ENCODE measurements at places on chromosomes 11 and 22.
A peak's percentile ranks its signal among the peaks of the same experiment; 100 is the strongest.

- no peak for DNase-seq
These were observed 103.6 kb downstream of the TRIM29 start for GRCh38 chr11:120034176-120034875.

- no peak for DNase-seq
These were observed 28.1 kb upstream of the PHF21A start for GRCh38 chr11:46149342-46149741.

DNA sequence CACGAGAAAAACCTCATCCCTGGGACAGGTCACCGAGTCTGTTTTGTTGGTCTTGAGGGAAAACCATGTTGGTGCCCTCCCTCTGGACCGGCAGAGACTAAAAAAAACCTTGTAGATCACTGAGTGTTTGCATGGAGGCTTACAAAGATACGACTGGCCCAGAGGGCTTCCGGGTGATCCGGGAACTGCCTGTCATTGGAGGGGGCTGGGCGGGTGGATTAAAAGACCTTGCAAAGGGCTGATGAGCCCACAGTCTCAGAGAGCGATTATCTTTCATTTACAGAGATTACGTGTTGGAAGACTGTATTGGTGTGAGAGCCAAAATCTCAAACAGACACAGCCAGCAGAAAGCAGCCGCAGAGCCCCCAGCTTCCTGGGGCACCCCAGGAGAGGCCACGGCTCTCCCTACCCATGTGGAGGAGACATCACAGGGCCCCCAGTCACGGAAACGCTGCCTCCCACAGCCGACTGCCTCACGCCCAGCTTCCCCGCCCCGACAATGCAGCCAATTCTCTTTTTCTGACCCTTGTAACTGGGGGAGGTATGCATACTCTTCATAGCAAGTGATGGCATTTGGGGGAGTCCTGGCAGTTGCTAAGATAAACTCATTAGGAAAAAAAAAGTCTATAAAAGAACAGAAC lies 426.4 kb downstream of the CTTN start:
- DNase-seq = no peak

DNA sequence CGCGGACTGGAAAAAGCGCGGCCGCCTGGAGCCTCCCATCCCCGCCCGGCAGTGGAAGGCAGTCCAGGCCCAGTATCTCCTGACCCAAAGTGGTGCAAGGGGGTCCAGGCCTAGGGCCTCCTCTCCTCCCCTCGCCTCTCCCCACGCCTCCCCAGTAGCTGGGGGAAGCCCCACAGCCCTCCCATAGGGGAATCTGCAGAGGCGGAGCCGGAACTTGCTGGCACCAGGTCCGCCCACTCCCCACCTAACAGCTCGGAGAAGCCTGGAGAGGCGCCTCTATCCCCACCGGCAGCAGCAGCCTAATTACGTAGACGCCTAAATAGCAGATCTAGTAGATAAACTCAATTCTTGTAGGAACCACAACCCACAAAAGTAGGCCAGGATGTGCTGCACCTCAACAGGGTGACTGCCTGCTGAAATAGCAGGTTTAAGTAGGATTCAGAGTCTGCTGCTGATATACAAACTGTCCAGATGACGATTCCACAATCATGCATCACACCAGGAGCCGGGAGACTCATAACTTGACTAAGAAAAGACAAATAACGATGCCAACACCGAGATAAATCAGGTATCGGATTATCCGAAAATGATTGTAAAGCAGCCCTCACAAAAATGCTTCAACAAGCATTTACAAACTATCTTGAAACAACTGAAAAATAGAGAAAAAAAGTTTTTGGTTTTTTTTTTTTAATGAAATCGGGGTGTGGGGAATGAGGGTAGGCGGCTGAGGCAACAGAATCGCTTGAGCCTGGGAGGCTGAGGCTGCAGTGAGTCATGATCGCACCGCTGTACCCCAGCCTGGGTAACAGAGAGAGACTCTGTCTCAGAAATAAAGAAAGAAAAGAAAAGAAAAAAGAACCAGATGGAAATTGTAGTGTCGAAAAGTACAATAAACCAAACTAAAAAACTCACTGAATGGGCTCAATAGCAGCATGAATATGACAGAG lies 11.4 kb upstream of the BRD1 start:
- DNase-seq = peak; percentile 84

GRCh38 chr11:105377870-105378269 lies 232.0 kb upstream of the GRIA4 start:
- DNase-seq = no peak
